Dermis lymphatic vessel endothelial cell (primary cell): ENCODE measurements at places on chromosomes 5 and 9. TPM values are rescaled to one million over a fixed set of nuclear protein-coding genes. Genes with fewer than 3 reads are reported as not detected.

Gene TEX48
- total RNA-seq, result not detected in 2 replicates

Gene SYK
- total RNA-seq, result under 0.01 TPM in 1 of 2 replicates, not detected in the other

Gene NTNG2
- total RNA-seq, result 0.60 and 1.2 TPM in 2 replicates

Gene LHX6
- 0.09 and 0.22 TPM in 2 replicates for total RNA-seq

Gene PLPPR1
- total RNA-seq, result under 0.01 TPM in 1 of 2 replicates, not detected in the other

Gene PPP2R2B
- total RNA-seq, result not detected in 2 replicates

Gene LCN1
- total RNA-seq, result not detected in 2 replicates

Gene FBXL7
- total RNA-seq, result 10.4 and 14.7 TPM in 2 replicates

Gene ZNF608
- 7.8 and 12.8 TPM in 2 replicates for total RNA-seq
